ENCODE measurements at places on chromosomes 13 and 19.

- no peak for DNase-seq
These were observed 87.2 kb downstream of the RXFP2 start for GRCh38 chr13:31826521-31826920.

- DNase-seq = peak; percentile 13
These were observed 23.1 kb upstream of the COG3 start for GRCh38 chr13:45441633-45442032.

DNA sequence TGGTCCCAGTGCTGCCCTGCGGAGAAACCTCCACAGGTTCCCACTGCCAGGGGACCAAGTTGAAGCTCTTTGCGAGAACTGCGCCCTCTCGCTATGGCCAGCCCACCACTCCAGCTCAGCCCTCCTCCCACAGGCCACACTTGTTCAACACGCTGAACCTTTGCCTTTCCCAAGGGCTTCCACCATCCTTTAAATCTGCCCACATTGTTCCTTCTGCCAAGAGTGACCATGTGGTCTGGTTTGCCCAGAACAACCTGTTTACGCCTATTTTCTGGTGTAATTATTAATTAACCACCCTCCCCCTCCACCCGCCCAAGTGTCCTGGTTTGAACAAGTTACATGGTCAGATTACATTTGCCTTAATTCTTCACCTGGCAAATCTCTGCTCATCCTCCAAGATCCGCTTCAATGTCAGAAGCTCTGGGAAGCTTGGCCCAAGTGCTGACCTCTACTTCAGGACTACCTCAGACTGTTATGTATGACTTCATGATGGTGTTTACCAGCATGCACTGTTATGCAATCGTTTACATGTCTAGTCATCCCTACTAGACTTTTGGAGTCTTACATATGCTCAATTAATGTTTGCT, 12.0 kb upstream of the USP12 start:
- no peak for DNase-seq

DNA sequence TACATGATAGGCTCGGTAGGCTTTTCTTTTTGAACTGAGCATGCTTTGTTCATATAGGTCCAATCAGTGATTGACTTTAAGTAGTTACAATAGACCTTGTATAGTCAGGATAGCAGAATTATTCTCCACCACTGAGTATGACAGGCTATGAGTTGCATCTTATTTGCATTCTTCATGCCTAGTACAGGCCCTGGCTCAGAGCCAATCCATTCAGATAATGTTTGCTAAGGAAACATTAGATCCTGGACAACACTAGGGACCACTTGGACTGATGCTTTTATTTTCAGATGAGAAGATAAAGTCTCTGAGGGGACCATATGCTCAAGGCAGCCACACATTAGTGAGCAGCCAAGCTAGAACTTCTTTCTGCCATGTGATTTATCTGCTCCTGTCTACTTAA, 133.9 kb downstream of the KL start:
- peak; percentile 62 for DNase-seq

- DNase-seq = no peak
These were observed 394.9 kb downstream of the DLEU7 start for GRCh38 chr13:50448535-50448998.

DNA sequence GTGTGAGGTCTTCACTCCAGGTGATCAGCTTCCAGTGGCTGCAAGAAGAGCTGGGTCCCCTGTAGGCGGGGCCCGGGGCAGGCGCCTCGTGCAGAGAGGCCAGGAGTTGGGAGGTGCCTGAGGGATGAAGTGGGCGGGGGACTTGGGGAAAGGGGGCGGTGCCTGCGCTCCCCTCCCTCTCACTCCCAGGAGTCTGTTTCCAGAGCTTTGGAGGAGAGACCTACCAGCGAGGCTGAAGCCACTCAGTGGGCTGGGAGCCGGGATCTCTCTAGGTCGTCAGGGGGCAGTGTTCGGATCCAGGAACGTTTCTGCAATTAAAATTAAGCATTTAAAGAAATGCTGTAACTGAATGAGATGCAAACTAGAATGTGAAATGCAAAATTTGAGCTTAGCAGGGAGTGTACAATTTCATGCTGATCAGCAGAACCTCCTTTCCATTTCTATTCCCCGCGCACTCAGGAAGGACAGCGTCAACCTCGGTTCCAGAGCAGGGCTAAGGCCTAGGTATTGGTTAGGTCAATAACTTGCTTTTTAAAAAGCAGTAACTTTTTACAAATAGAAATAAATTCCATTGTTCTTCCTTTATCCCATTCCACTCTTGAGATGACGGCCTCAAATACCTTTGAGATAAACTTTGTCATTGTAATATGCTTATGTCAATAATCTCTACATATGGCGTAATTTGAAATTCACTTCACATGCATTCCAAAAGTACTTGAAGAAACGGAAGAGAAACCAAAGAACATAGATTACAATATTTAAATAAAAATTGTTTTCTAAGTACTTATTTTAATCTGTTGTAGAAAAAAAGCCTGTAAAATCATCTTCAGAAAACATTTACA, 11.6 kb downstream of the ZNF160 start:
- DNase-seq = no peak

DNA sequence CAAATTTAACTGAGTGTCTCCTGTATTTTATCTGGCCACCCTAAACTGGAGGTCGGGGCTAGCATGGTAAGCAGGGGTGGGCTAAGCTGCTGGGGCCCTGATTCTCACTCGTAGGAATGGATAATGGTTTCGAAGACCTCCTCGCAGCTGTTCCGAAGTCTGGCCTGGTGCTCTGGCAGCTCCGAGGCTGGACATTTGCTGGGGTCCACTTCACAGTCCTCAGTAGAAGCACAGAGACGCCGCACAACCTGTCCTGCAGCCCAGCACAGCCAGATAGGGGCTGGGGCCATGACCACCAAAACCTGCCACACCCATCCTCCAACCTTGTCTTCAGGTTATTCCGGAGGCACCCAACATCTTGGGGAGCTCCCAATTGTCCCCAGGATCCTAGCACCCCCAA, 6.2 kb upstream of the WIZ start:
- no peak for DNase-seq

- no peak for DNase-seq
These were observed 6.3 kb upstream of the ATP11A start for GRCh38 chr13:112683581-112683980.

DNA sequence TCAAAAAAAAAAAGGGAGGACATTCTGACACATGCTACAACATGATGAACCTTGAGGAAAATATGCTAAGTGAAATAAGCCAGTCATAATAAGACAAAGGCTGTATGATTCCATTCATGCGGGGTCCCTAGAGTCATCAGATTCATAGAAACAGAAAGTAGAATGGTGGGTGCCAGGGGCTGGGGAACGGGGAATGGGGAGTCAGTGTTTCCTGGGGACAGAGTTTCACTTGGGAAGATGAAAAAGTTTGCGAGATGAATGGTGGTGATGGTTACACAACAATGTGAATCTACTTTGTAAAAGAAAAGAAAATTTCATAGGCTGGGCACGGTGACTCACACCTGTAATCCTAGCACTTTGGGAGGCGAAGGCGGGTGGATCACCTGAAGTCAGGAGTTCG, 6.1 kb upstream of the CLEC4G start:
- DNase-seq = no peak

DNA sequence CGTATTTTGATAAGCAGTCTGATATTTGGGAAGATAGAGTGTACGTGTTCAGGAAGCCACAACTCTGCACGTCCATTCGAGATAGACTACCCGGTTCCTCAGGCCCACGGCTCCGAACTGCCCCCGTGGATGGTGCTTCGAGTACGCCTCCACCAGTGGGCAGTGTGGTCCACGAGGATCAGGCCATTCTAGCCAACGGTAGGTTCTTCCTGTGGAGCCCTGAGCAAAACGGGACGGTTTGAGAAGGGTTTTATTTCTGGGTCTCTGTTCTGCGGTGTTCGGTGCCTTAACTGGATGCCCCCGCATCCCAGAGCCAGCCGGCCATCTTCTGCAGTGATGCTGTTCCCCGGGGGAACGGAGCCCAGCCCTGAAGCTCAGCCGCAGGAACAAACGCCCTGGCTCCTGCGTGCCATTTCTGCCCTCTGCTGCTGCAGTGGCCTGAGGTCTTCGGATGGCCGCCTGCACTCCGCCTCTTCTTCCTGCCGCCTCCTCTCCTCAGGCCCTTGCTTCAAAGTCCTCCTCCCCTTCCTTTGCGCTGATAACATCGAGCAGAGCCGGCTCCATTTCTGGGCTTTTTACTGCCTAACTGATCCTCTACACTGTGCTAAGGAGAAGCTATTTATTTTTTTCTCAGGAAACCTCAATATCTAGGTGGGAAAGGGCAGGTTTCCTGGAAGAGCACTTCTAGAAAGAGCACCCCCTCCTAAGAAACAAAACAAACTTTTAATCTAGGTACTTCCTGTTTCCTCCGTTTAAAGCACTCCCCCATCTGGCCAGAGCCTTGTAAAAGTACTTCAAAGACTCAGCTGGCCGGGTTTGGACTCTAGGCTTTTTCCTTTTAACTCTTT, 36.2 kb upstream of the SLC46A3 start:
- DNase-seq = peak; percentile 36

All from fibroblast of skin of scalp (primary cell).